ENCODE measurements at places on chromosomes 12 and 14.
A peak's percentile ranks its signal among the peaks of the same experiment; 100 is the strongest.

- no peak for DNase-seq
Observed at GRCh38 chr12:51773145-51773869, 75.2 kb downstream of the FIGNL2 start.

DNA sequence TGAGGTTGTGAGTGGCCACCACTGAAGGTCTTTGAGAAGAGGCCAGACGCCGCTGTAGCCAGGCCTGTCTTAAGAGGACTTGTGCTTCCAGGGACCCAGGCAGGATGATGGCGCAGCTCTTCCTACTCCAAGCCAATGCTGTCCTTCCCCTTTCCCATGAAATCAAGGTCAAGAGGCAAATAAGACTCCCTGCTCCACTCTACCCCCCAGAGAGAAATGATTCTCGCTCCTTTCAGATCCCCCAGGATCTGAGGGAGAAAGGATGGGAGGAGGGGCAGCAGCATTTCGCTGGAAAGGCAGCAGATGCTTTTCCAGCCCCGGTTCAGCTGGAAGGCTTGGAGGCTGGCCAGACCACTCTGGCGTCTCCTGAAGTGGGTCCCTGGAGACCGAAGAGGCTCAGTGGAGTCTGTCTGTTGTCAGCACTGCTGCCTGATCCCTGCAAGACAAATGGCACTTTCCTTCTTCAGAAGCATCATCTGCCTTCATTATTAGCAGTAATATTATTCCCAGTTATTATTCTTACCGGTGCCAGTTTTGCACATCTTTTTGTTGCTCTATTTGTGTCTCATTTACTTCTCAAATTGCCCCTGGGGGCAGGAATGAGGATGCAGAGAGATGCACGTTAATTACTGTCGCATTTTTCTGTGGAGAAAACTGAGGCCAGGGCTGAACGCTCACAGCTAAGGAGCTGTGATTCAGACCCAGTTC lies 51.4 kb downstream of the C14orf132 start:
- DNase-seq = no peak

- no peak for DNase-seq
Observed at GRCh38 chr14:22268875-22269274, 320.1 kb downstream of the DAD1 start.

GRCh38 chr12:575948-576614 lies 87.2 kb downstream of the NINJ2 start:
- peak; percentile 71 for DNase-seq

GRCh38 chr12:112782943-112783342 lies 8.6 kb upstream of the RPH3A start:
- no peak for DNase-seq

GRCh38 chr12:27213830-27214787 lies 30.0 kb upstream of the STK38L start:
- no peak for DNase-seq

DNA sequence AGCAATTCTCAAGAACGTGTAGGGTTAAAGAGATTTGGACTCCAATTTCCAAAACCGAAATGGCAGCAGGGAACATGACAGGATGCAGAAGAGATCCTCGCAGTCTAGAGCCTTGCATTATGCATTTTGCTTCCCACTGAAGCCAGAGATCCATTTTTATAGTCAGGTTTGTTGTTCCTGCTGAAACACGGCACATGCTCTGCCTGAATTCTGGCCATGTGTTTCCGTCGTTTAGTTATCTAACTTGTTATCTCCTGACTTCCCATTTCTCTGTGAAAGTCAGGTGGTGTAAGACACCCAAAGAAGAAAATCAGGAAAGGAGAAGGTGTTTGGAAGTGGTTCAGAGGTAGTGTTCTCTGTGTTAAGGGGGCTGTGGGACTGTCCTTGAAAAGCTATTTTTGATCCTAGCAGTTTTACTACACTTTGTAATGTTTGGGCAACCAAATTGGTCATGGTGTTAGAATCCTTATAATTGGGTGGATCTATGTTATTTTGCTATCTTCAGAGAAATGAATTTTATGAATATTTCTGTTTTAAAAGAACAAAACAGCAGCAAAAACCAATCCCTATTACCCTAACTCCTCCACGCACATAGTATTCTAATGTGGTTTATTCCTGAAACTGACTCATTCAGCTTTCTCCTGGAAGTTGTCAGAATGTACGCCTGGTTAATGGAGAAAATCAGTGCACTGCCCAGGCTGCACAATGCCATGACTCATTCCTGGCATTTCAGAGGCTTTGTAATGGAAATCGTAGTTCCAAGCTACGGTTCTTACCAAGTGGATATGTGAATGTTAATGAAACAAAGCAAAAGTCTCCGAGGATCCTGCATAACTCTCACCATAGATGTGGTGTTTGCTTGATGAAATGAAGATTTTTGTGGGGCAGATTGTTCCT lies 110.1 kb downstream of the SAMD4A start:
- no peak for DNase-seq

DNA sequence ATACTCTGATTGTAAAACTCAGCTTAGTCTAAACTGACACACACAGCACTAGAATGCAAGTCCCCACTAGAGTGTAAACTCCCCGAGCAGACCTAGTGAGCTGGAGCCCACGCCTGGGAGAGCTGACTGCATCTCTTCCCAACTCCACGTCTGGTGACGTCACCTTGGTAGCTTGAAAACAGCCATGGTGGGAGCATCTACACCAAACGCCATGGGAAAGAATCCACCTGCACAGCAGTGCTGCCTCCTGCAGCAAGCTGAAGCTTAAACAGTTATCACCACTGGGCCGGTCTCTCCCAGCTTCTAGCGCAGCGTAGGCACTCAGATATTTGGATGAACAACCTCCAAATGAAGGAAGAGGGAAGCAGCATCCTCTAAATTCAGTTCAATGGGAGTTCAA lies 4.3 kb upstream of the PAPLN start:
- DNase-seq = no peak

GRCh38 chr12:65184176-65184857 lies 14.9 kb downstream of the LEMD3 start:
- no peak for DNase-seq

DNA sequence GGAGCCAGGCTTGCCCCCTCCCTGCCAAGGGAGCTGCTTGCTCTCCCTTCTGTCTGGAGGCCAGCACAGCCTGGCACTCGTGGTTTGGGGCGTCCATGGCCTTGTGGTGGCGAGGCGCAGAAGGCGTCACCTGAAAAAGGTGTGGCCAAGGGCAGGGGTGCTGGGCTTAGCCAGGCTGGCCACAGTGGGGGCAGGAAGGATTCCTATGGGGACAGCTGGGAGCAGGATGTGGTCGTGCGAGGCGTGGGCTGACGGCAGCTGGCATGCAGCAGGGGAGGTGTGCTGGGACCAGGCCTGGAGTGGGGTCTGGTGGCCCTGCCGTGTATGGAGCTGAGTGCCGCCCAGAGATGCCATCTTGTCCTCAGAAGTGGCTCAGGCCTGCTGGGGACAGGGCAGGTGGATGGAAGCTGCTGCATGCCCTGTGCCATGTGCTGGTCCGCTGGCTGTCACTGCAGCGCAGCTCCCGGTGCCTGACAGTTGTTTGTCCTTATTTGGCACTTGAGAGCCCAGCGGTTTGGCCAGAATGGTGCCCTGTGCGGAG lies 30.0 kb downstream of the SH2B3 start:
- DNase-seq = no peak

GRCh38 chr12:108717243-108717642 lies 14.1 kb downstream of the CORO1C start:
- DNase-seq = no peak

GRCh38 chr12:53173085-53173715 lies 7.3 kb upstream of the ZNF740 start:
- DNase-seq = no peak

- DNase-seq = no peak
Observed at GRCh38 chr12:75708802-75709201, 197.4 kb upstream of the KRR1 start.

- no peak for DNase-seq
Observed at GRCh38 chr12:43159506-43159905, 392.5 kb downstream of the ADAMTS20 start.

GRCh38 chr12:107992870-107993451 lies 136.1 kb upstream of the WSCD2 start:
- peak; percentile 45 for DNase-seq

- DNase-seq = no peak
Observed at GRCh38 chr12:28135801-28136439, 54.3 kb upstream of the CCDC91 start.

DNA sequence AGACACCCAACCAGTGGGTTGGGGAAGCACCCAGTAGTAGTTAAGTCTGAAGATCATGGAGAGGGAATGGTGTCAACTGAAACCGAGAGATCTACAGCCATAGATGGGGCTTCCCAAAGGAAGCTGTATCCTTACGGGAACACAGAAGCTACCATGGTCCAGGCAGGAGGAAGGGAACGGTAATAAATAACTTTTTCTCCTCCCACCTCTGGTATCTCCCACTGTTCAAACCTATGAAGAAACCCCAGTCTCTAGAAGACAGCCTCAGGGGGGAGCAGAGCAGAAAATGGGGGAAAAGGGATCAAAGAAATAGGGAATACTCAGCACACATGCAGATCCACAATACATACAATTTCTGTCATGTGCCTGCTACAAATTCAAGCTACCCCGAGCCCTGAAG lies 33.4 kb downstream of the ZNF605 start:
- DNase-seq = no peak

DNA sequence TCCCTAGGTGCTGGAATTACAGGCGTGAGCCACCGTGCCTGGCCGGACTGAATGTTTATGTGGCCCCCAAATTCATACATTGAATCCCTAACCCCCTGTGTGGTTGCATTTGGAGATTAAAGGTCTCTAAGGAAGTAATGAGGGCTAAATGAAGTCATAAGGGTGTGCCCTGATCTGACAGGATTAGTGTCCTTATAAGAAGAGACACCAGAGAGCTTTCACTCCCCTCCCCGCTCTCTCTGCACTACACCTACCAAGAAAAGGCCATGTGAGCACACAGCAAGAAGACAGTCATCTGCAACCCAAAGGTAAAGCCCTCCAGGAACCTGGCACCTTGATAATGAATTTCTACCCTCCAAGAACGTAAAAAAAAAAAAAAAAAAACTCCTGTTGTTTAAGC lies 212.1 kb upstream of the CAND1 start:
- DNase-seq = no peak

DNA sequence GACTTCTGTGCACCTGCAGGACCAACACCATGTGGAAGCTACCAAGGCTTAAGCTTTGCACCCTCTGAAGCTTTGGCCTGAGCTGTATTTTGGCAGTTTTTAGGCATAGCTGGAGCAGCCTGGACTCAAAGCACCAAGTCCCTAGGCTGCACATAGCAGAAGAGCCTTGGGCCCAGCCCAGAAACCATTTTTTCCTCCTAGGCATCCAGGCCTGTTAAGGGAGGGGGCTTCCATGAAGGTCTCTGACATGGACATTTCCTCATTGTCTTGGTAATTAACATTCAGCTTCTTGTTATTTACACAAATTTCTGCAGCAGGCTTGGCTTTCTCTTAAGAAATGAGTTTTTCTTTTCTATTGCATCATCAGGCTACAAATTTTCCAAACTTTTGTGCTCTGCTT lies 475.8 kb upstream of the FLRT2 start:
- DNase-seq = no peak

- no peak for DNase-seq
Observed at GRCh38 chr12:57889500-57889989, 43.0 kb upstream of the CTDSP2 start.
